Aorta (tissue), 5 donors: ENCODE measurements at places on chromosomes 12 and 14. TPM values are rescaled to one million over a fixed set of nuclear protein-coding genes. Genes with fewer than 3 reads are reported as not detected.

The SYNDIG1L gene
- 0.64 TPM for polyA plus RNA-seq

The ARMH4 gene
- polyA plus RNA-seq, result 1.8 TPM

The AQP2 gene
- polyA plus RNA-seq, result not detected

The PIWIL1 gene
- polyA plus RNA-seq, result not detected

The KRT80 gene
- not detected for polyA plus RNA-seq

The RAB2B gene
- 8.6 TPM for polyA plus RNA-seq

The CNOT2 gene
- polyA plus RNA-seq, result 41.8 TPM

The PLEKHG3 gene
- polyA plus RNA-seq, result 49.8 TPM

The GPRC5A gene
- polyA plus RNA-seq, result 8.4 TPM

The SLC6A15 gene
- not detected for polyA plus RNA-seq

The PKP2 gene
- polyA plus RNA-seq, result 0.38 TPM

The PLA2G1B gene
- polyA plus RNA-seq, result 2.0 TPM

The DPF3 gene
- 0.75 TPM for polyA plus RNA-seq

The IFNG-AS1 gene
- not detected for polyA plus RNA-seq

The DACT1 gene
- 7.5 TPM for polyA plus RNA-seq

The RFX4 gene
- polyA plus RNA-seq, result not detected

The FSCB gene
- polyA plus RNA-seq, result not detected

The EID3 gene
- polyA plus RNA-seq, result 6.8 TPM

The BHLHE41 gene
- 4.3 TPM for polyA plus RNA-seq

The GNG2 gene
- 10.0 TPM for polyA plus RNA-seq

The PLEK2 gene
- polyA plus RNA-seq, result 0.87 TPM

The AQP5 gene
- polyA plus RNA-seq, result 0.08 TPM

The PTMS gene
- polyA plus RNA-seq, result 584 TPM

The SMAGP gene
- polyA plus RNA-seq, result 4.5 TPM

The SLCO1B3 gene
- polyA plus RNA-seq, result not detected

The OTUB2 gene
- not detected for polyA plus RNA-seq

The BRMS1L gene
- polyA plus RNA-seq, result 20.9 TPM

The GRIN2B gene
- not detected for polyA plus RNA-seq

The PRPH gene
- polyA plus RNA-seq, result not detected

The B3GNT4 gene
- polyA plus RNA-seq, result not detected

The SMIM41 gene
- not detected for polyA plus RNA-seq

The OR6S1 gene
- not detected for polyA plus RNA-seq

The POTEM gene
- not detected for polyA plus RNA-seq

The GPR137C gene
- polyA plus RNA-seq, result 0.28 TPM

The HOXC12 gene
- not detected for polyA plus RNA-seq

The HNF1A gene
- 5.4 TPM for polyA plus RNA-seq

The BATF gene
- polyA plus RNA-seq, result 8.0 TPM

The APOF gene
- polyA plus RNA-seq, result not detected

The CALCOCO1 gene
- 88.5 TPM for polyA plus RNA-seq

The KRT6B gene
- 0.18 TPM for polyA plus RNA-seq

The OR6C2 gene
- not detected for polyA plus RNA-seq

The DTX3 gene
- 123 TPM for polyA plus RNA-seq
